ENCODE measurements at places on chromosomes 6 and 20.

DNA sequence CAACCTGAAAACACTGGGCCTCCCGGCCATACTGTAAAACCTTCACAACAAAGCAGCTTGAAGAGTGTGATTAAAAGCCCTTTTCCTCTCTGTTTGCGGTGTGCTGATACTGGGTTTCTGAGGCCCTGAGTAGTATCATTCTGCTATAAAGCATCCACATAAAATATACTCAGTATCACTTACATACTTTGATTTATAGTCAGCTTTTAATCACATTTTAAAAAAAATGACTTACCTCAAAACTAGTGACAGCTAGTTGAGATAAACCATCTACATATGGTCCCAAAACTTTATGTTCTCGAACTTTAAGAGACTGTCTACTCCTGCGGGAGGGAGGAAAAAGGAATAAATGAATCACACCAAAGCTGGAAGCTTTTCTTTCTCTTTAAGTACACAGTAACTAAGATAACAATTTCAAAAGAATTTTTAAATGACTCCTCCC, 135.7 kb downstream of the KIF13A start:
- DNase-seq, result no peak

DNA sequence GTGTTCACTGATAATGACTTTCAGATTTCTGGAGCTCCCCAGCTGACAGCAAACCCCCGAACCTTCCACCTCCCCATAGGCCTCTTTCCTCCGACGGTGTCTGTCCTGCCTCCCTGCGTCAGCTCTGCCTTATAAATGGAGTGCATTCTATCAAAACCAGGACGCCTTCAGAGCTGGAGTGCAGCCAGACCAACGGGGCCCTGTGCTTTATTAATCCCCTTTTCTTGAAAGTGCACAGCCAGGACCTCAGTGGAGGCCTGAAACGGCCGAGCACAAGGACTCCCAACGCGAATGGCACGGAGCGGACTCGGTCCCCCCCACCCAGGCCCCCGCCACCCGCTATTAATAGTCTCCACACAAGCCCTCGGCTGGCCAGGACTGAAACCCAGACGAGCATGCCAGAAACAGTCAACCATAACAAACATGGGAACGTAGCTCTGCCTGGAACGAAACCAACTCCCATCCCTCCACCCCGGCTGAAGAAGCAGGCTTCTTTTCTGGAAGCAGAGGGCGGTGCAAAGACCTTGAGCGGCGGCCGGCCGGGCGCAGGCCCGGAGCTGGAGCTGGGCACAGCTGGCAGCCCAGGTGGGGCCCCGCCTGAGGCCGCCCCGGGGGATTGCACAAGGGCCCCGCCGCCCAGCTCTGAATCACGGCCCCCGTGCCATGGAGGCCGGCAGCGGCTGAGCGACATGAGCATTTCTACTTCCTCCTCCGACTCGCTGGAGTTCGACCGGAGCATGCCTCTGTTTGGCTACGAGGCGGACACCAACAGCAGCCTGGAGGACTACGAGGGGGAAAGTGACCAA, 42.3 kb upstream of the NAA20 start:
- peak; percentile 91 for DNase-seq

GRCh38 chr20:3156811-3157619, 2.6 kb downstream of the FASTKD5 start:
- DNase-seq, result no peak

DNA sequence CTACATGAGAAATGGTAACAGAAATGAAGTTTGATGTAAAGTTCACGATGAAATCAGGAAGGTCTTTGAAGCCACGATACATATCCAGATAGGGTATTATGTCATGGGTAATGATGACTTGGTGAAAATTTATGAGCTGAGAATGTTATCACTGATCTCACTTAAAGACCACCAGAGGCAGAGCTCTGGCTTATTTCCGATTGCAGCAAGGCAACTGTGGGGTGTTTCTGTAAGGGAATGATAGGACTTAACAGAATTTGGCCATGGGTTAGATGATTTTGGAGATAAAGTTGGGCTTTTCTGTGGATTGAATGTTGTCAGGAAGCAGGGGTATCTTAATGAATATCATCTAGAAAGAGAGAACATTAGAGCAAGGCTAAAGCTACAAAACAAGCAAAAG, 508.4 kb downstream of the HDGFL1 start:
- DNase-seq, result no peak

DNA sequence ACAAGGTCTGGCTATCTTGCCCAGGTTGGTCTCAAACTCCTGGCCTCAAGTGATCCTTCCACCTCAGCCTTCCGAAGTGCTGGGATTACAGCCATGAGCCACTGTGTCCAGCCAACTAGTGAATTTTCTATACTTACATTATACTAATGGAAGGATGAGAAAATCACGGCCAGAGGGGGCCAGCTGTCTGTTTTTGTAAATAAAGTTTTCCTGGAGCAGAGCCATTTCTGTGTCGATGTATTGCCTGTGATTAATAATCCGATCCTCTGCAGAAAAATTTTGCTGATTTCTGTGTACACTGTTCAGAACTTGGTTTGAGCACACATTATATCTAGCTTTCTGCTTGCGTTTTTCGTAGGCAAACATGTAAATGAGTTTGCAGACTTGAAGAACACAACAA, 28.8 kb downstream of the PTPRT start:
- no peak for DNase-seq

DNA sequence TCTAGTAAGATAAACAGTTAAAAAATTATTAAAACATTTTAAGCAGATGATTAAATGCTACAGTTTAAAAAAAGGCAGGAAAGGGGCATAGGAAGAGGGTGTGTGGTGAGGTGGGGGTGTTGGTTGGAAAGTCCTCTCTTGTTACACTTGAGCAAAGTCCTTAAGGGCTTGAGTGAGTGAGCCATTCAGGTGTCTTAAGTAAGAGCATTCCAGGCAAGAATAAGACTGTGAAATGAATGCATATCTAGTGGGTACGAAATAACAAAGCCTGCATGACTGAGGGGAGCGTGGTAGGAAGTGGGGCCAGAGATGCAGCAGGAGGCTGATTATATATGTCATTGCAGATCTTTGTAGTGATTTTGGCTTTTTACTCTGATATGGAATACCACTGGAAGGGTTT, 5.1 kb downstream of the CDKAL1 start:
- no peak for DNase-seq

DNA sequence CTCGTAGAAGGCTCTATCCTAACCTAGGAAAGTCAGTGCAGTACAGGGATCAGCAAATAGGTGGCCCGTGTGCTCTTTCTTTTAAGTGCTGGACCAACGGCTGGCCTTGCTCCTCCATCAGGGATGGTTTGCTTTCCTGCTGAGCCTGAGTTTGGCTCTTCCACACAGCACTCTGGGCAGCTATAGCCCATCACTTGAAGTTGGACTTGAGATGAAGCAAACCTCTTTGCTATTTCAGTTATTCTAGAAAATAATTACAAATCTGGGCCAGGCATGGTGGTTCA, 66.9 kb upstream of the KCNK16 start:
- no peak for DNase-seq

GRCh38 chr6:165843121-165843520, 180.1 kb upstream of the PDE10A start:
- DNase-seq, result no peak

DNA sequence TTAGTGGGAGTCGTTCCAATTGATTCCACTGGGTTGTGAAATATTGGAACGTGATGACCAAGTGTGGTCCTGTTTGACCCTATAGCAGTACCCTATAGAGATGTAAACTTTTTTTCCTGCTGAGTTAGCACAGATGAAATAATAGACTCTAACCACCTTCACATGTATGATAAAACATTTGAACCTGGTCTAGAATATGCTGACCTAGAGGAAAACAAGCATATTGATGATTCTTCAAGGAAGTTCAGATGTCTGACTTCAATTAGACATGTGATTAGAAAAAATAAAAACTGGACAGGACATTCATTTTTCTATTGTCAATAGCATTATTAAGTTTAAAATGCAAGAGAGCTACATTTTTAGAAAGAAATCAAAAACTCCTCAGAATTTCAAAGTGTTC, 402.1 kb downstream of the ARHGAP18 start:
- no peak for DNase-seq

- DNase-seq, result no peak
Measured at GRCh38 chr6:130560231-130560630, 194.4 kb downstream of the TMEM200A start.
